GM10248 (cell line): ENCODE measurements at places on chromosomes 12 and 14.

- DNase-seq = peak; percentile 30
Observed at GRCh38 chr12:106682594-106683234, 91.8 kb upstream of the RIC8B start.

GRCh38 chr12:124749725-124750124 is 113.9 kb downstream of the SCARB1 start:
- no peak for DNase-seq

DNA sequence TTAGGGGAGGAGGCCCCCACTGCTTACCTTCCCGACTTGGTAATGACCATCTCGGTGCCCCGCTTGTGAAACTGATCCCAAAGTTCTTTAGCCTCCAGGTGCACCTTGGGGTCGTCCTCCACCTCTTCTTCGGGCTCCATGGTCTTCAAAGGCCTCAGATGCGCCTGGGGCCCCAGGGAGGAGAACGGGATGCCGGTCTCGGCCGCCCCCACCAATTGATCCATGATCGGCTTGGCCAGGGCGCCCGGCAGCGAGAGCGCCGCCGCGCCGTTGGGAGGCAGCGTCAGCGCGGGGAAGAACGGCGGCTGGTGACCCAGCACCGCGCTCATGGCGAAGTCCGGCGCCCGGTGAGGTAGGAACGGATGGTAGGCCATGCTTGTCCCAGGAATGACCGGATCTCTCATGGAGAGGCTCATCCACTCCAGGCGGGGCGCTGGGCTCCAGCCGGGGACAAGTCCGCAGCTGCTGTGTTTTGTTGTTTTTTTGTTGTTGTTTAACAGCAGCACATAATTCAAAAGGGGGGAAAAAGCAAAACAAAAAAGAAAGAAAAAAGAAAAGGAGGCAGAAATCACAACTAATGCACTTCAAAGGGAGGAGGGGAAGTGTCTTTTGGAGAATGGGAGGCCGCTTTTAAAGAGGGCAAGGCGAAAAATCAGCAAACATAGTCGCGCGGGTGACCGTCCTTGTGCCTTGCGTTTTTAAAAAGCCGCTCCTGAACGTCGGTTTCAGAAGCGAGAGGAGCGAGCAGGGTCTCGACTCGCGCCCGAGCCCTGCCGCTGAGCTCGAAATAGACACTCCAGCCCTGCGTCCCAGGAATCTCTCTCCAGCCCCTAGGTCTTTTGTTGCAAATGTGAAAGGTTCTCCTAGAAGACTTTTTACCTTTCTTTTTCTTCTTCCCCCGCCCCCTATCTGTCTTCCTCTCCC is 928 bp downstream of the TBX3 start:
- DNase-seq = no peak

- no peak for DNase-seq
Observed at GRCh38 chr12:57487055-57487596, 742 bp upstream of the MARS1 start.

GRCh38 chr14:87628129-87628528 is 364.9 kb downstream of the GALC start:
- no peak for DNase-seq

- DNase-seq = no peak
Observed at GRCh38 chr12:25824734-25825133, 133.7 kb upstream of the RASSF8 start.

DNA sequence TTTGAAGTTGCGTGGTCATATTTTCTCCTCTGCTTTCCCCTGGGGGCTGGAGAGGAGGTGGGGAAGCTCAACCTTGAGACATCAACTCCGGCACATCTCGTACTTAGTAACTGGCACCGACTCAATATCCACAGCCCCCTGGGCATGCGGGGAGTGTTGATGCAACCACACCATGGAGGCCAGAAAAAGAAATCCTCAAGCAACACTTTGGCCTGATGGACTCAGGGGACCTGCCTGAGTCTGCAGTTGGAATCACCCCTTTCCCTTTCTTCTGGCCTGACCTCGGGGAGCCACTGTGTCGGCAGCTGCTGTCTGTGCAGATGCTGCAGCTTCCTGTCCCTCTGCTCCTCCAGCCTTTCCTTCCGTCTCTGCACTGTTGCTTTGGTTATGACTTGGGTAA is 11.4 kb upstream of the AACS start:
- no peak for DNase-seq

DNA sequence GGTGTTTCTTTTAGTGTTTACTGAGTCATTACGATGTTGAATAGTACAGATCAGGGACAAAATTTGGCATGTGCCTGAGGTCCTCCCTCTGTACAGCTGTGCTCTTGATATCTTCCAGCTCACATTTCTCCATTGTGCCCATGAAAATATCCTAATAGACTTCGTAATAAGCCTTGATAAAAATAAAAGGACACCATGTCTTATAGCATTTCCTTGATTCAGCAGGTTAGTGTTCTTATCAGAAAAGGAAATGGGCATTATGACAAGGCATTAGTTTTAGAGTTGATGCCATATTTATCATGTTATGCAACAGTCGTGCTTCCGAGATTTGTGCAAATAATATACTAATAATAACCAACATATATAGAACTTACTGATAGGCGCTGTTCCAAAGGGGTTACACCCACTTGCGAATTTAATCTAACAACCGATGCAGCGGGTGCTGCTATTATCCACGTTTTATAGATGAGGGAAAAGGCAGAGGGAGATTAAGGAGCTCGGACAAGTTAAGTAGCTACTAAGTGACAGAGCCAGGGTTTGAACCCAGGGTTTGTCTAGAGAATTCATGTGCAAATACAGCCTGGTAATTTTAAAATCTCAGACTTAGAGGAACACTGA is 15.1 kb upstream of the WNK1 start:
- DNase-seq = no peak

DNA sequence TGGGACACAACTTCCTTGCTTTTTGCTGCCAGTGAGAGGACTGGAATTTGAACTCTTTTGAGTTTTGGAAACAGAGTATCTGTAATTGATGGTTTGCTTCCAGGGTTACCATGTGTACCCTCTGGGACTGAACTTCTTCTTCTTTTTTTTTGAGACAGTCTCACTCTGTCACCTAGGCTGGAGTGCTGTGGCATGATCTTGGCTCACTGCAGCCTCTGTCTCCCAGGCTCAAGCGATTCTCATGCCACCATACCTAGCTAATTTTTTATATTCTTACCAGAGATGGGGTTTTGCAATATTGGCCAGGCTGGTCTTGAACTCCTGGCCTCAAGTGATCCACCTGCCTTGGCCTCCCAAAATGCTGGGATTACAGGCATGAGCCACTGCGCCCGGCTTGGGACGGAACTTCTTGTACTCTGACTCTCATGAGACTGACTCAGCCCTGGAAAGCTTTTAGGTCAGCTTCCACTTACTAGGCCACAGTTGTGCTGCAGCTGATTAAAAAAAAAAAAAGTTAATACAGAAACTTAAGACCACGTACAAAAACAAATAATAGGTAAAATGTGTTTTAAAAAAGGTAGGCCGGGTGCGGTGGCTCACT is 15.8 kb downstream of the SEL1L start:
- DNase-seq = no peak

DNA sequence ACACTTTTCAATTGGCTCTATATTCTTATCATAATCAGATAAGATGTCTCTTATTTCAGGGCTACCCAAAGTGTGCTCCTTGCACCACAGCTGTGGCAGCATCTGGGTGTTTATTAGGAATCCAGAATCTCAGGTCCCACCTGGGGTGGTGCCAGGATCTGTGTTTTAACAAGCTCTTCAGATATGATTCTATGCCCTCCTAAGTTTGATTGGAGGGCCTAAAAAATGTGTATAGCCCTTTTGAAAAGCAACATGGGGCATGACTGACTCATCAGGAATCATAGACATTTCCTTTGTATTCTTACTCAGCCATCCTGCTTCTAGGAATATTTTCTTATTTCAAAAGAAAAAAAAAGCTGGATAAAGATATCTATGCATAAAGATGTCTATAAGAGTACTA is 103.1 kb downstream of the HELB start:
- DNase-seq = no peak

DNA sequence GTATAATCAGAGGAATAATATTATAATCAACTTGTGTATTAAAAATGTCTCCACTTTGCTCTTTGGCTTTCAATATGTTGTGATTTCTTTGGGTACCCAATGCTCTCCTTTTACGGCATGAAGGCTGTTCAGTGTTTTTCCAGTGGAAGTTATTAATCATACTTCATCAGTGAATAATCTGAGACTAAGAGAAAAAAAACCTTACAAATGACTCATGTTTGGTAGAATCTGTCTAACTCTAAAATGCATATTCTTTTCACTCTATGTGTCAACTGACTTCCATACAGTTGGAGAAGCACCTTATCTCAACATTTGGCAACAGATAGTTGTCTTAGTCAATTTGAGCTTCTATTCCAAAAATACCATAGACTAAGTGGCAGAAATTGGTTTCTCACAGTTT is 82.2 kb downstream of the PTPRO start:
- DNase-seq = no peak

DNA sequence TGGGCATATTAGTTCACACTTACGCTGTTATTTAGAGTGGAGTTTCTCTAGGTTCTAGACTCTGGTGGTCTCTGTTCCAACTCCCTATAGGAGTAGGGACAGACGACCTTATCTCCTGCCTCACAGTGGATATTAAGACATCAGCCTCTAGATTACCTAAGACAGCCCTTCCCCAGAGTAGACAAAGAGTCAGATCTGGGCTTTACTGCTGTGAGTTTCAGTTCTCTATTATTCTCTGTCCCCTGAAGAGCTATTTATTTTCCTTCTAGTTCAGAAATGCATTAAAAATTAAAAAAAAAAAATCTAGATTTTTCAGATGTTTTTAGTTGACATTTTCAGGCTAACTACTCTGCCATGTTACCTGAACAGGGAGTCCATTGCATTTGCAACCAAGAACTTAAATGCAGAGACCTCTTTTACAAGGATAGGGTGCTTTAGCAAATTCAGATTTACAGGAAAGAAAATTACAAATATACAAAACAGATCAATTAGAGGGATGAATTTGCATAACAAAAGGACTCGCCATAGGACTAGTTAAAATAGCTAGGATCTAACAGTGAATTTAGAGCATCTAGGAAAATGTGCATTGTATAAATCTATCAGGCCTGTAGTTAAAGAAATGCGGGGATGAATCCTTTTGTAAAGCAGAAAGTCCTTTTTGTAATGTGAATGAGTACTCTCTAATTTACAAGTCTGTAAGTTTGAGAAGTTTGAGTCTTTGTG is 381.4 kb downstream of the APAF1 start:
- DNase-seq = no peak

- DNase-seq = no peak
Observed at GRCh38 chr12:93786656-93787397, 109.7 kb downstream of the CRADD start.

- DNase-seq = no peak
Observed at GRCh38 chr14:31487886-31488285, at the start of gene GPR33. GPR33 (minus strand) TSS chr14:31488039; CDS start chr14:31483965, 4,074 bp downstream.

DNA sequence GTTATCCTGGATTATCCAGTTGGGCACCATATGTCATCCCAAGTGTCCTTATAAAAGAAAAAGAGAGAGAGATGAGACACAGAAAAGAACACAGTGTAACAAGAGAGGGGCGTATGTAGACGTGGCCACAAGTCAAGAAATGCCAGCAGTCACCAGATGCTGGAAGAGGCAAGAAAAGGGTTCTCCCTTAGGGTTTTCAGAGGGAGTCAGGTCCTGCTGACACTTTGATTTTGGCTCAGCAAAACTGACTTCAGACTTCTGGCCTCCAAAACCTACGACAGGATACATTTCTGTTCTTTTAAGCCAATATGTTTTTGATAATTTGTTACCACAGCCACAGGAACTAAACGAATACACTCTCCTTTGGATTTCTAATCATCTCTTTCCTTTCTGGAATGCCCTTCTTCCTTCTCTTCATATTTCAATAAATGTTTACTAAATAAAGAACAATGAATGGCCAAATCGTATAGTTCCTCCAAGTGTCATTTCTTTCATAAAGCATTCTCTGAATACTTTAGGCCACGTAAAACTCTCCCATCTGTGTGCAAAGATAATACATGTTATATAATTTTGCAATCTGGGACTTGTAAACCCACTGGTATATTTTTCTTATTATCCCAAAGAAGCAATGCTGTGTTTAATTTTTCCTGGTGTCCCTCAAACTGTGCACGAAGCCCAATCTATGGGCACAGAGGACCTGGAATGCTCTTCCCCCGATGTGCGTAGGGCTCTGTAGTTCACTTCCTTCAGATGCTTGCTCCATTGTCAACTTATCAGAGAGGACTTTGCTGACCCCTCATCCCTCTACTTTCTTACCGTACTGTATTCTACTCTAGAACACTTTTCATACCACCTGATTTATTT is 303.6 kb downstream of the CEP128 start:
- no peak for DNase-seq

- DNase-seq = no peak
Observed at GRCh38 chr12:115672086-115672485, 605.4 kb downstream of the MED13L start.

GRCh38 chr14:74784634-74785033 is 21.5 kb downstream of the YLPM1 start:
- DNase-seq = no peak

GRCh38 chr14:92252323-92252722 is 70.6 kb upstream of the SLC24A4 start:
- no peak for DNase-seq

DNA sequence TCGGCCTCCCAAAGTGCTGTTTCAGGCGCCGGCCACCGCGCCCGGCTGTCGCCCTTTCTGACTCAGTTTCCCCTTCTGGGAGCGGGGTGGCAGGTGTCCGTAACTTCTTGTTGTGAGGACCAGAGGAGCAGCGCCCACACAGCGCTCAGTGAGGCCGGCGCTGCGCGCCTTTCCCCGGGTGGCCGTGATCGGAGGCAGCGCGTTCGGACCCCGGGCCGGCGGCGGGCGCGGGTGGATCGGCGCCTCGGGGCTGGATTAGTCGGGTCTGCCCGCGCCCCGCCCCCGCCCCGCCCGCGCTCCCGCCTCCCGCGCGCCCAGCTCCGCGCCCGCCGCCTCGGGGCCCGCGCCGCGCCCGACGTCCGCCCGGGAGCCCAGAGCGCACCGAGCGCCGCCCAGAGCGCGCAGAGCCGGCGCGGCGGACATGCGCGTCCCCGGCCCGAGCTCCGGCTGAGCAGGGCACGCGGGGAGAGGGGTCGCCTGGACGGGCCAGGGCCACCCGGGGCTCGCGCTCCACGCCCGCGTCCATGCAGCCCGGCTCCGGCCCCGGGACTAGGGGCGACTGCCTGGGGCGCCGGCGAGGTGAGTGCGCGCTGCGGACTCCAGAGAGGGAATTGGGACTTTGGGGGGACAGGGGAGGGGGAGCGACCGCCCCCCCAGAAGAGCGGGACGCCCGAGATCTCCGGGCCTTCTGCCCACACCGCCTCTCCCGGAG is 50.6 kb downstream of the LRCOL1 start:
- peak; percentile 81 for DNase-seq
